ENCODE measurements at places on chromosomes 13 and 19.

- no peak for DNase-seq
Measured at GRCh38 chr19:6045108-6045507, 65.2 kb downstream of the RFX2 start.

DNA sequence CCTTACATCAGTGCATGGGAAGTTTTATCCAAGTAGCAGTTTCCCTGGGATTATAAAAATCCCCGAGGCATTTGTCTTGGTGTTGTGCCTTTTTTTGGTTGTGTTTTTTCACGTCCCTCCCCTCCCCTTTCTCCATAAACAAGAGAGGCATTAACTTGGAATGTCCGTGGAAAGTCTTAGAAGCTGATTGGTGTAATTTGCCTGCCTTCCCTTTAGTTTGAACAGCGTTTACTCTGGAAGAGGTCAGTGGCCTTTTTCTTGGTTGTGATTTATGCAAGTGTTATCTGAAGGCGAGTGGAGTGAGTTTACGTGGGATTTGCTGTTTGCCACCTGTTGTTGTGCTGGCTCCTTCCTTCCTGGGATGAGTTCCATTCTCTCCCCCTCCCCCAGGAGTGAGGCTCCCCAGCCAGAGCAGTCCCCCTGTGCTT is 7.2 kb downstream of the ACTN4 start:
- no peak for DNase-seq

DNA sequence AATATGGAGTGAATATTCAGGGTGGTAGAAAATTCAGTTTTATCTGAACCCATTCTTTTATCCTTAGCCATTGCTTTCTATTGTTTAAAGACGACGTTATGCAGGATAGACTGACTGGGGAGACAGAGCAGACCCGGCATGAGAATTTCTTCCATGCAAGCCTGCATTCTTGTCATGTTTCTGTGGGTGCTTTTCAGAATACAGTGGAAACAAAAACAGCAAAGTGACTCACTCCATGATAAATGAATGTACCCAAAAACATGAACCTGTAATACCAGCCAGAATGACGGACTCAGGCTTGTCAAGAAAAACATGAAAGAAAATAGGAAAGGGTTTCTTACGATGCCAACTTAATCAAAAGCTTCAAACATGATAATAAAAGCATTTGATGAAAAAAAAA is 924.0 kb downstream of the EFNB2 start:
- DNase-seq = peak; percentile 37

DNA sequence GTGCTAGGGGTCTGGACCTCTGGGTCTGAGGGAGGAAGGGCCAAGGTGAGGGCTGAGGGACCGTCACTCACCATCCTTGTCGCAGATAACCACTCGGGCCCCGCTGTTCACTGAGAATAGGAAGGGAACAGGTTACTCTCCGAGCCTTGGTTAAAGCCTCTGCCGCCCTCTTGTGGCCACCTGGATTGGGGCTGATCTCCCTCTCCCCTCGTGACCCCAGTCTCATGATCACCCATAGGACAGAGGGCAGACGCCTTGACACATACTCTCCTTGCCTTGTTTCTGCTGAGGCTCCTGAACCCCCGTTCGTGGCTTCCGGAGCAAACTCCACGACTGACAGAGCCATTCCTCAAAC is 580 bp downstream of the HSD17B14 start:
- peak; percentile 81 for DNase-seq

DNA sequence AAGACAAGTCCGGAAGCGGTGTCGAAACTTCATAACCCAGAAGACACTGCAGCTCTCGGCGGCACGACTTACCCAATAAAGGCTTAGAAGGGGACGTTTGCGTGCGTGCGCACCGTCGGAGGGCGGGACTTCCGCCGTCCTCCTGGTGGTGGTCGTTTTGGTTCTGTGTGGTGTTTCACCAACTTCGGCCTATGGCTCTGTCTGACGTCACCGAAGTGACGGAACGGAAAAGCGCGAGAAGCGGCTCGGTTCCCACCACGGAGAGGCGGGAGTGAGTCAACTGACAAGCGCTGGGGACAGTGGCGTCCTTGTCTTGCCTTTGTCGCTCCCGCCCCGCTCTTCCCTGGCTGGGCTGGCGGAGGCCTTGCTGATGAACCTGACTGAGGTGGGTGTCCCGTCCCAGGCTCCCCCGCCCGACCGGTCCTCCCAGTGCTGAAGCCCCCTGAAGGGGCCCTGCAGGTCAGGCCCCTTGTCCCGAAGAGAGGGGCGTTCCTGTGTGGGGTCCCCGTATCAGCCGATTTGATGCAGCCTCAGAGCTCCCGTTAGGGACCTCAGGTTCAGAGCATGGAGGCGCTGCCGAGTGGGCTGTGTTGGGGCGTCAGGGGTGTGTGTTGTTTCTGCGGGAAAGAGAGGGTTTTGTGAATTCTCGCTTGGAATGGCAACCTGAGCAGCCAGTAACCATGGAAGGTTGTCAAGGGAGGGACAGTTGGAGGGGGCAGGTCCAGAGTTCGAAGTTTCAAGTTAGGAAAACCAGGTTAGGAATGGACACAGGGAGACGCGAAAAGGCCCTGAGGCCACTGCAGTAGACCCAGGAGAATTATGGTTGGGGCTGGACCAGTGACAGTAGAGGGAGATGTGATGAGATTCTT is at the start of gene ZNF548:
Gene ZNF548 (plus strand): TSS at position 125 of the 869 bp plus-strand sequence. CDS start 246 bp downstream, at position 371.
- peak; percentile 99 for DNase-seq

DNA sequence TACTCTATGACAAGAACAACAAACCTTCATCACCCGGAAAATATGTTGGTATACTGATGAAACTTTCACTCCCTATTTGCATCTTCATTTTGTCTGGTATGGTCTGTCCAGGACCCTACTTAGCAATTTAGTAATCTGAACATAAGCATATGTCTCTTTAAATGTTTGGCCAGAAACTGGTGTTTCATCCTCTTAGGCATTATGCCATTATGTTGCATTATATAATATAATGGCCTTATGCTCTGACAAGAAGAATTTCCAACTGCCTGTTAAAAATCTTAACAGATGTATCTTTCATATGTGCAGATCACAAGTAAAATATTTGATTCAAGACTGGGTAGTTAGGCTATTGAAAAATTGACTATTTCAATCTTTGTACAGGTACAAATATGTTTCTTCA is 610.6 kb upstream of the PRR20A start:
- no peak for DNase-seq

DNA sequence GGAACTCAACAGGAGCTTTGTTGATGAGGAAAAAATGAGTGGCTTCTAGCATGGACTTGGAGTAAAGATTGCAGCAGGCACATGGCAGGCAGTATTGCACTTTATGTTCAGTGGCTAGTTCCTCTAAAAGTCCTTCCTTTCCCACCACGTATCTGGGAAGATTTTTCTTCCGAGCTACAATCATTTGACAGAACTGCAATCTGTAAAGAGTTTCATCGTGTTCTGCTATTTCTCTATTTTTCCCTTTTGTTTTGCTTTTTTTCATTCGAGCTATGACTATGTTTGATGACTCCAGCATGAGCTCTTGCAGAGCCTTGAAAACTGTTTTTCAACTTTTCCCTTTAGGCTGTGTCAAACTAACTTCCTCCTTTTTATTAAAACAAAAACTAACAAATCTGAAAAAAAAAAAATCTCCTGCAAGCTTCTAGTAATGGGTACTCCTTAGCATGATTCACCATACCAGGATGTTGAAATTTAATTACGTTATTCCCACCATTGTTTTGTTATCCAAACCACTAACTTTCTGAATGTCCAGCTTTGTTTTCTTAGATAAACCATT is 12.3 kb downstream of the CLDN10 start:
- peak; percentile 43 for DNase-seq
